ENCODE measurements at places on chromosomes 3 and 15.

DNA sequence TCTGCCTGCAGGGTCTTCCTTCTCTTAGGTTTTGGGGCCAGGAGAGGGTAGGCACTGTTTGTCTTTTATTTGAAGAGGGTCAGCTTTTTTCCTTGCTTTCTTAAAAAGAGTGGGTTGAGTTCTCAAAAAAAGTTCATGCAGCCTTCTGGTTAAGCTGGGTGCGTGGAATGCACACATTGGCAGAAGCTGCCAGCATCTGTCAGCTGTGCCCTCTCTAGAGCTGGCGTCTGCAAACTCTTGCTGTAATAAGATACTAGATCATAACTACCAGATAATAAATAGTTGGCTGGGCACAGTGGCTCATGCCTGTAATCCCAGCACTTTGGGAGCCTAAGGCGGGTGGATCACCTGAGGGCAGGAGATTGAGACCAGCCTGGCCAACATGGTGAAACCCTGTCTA is 373.4 kb downstream of the OCA2 start:
- DNase-seq, result no peak

DNA sequence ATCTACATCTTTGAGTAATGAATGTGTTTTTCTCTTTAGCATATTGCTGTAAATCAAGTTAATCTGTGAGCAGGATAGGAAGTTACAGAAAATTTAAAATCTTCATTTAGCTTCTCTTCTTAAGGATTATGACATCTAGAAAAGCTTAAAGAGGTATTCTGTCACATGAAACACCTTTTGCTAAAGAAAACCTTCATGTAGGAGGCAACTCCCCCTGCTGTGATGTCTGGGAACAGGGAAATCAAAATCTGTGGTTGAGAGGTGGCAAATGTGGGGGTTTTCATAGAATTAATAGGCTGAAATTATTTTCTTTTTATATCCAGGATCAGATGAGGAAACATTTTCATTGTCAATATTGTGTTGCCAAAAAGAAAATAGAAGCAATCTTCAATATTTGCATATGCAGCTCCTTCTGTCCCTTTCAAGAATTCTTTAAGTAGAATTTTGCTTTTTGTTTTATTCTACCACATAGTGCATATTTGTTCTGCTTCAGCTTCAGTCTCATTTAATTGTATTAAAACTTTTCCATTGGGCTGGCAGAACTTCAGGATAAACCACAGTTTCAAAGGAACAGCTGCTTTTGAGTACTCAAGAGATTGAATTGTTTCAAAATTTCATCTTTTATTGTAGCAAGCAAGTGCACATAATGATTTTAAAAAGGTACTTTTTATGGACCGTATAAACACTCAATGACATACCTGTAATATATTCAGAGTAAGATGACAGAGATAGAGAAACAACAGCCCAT is 128.4 kb downstream of the RAP2B start:
- no peak for DNase-seq

DNA sequence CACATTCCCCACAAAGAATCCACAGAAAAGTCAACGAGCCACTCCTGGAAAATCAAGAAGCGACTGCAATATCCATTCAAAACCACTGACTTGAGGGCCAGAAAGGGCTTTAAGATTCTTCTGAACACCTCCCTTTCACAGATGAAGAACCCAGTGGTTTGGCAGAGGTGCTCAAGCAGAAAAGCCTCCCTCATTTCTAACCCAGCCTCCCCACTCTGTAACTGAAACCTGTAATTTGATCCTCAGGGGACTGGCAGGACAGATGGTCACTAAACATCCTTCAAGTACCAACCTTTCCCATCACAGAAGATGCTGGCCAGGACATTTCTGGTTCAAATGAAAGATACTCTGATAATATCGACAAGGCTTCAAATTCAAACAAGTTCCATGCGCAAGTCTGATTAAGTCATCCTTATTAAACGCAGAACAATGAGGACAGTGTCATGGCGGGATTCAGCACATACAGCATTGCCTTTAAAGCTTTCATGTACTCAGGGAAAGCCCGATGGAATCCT is 5.5 kb downstream of the SEMA5B start:
- no peak for DNase-seq

DNA sequence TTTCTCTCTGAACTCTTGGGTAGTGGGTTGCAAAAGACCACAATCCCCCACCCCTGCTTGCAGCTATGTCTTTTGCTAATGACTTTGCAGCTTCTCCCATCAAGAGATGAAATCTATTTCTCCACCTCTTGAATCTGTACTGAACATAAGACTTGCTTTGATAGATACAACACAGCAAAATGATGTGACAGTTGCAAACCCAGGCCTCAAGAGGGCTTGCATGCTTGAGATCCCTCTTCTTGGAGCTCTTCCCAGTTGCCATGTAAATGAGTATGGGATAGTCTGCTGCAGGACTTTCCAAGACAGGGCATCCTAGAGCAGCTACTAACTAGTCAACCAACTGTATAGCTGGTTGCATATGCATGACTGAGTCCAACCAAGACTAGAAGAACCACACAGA is 783.6 kb downstream of the PDCD6IP start:
- no peak for DNase-seq

- DNase-seq, result no peak
These were observed 87.7 kb upstream of the LIMD1 start for GRCh38 chr3:45506751-45507391.

- no peak for DNase-seq
These were observed 38.3 kb downstream of the PXYLP1 start for GRCh38 chr3:141269961-141270360.

GRCh38 chr3:52530918-52531826 is 2.5 kb downstream of the NT5DC2 start:
- DNase-seq, result no peak

DNA sequence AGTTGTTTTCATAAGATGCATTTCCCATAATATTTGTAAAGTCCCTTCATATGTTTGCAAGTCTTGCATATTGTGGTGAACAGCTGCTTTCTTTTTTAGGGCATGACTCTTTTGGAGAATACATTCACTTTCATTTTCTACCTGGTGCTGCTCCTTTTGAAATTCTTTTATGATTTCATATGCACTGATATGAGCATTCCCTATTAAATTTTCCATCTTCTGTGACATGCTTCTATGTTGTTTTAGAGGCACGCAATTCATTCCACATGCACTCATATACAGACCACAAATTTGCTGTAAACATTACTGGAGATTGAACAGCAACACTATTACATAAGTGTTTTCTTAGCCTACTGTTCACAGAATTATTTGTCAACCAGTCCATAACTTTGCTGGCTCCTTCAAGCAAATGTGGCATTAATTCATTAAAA is 92.8 kb upstream of the TNFSF10 start:
- DNase-seq, result no peak

DNA sequence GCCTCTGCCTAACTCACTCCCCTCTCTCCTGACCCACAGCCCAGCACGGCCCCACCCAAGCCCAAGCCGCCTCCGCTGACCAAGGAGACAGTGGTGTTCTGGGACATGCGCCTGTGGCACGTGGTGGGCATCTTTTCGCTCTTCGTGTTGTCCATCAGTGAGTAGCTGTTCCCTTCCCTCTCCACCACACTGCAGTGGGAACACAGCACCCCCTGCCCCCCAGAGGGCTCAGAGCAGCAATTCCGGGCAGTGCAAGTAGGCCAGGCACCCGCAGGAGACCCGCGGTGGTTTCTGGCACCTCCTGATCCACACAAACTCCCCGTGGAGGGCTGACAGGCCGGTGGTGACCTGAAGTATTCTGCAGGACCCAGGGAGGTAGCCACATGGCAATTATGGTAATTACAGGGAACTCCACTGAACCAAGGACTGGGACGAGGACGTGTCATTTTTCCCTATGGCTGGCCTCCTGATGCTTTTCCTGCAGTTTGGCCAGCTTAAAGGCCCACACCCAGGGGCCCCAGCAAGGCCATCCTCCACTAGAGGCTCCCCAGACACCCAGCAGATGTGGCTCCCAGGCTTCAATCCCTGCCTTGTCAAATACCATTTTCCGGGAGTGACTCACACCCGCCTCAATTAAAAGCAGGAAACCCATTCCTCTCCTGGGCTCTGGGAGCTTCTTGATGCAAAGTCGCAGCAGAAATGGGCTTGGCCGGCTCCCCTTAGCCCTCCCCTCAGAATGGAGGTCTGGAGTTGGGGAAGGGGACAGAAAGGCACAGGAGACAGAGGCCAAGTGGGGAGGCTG is 4.8 kb downstream of the TMIE start:
- peak; percentile 44 for DNase-seq

GRCh38 chr3:23776352-23776891 is 29.3 kb upstream of the UBE2E1 start:
- DNase-seq, result peak; percentile 42

DNA sequence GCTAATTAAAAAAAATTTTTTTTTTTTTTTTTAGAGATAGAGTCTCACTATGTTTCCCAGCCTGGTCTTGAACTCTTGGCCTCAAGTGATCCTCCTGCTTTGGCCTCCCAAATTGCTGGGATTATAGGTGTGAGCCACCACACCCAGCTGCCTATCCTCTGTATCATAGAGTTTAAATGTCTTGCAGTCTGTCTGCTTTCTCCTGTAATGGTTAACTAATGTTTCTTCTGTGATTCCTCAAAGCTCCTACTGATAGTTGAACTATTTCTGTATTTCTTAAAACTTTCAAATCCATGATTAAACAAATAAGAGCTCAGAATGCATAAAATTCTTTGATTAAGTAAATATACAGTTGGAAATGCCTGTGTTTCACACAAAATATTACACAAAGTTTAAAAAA is 115.4 kb upstream of the TPM1 start:
- no peak for DNase-seq

- DNase-seq, result no peak
These were observed 818.8 kb upstream of the LMCD1 start for GRCh38 chr3:7682822-7683229.

GRCh38 chr15:69841113-69841828 is 256.4 kb downstream of the TLE3 start:
- no peak for DNase-seq

DNA sequence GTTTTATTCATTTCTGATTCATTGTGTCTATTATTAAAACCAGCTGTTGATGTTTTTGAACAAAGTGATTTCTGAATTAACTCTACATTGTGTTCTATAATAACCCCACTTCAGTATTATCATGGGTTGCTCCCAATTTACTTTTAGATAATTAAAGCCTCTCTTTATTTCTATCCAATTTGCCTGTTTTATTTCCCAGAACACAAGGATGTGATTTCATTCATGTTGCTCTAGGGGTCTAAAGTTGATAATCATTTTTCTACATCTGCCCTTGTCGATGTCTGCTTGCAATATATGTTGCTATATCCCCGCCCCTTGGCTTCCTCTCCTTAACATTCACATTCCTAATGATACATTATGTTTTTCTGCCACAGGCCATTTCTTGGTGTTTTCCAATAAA is 747.3 kb downstream of the CADM2 start:
- no peak for DNase-seq

- DNase-seq, result peak; percentile 22
These were observed 57.2 kb downstream of the NIPA2 start for GRCh38 chr15:22895465-22896190.

DNA sequence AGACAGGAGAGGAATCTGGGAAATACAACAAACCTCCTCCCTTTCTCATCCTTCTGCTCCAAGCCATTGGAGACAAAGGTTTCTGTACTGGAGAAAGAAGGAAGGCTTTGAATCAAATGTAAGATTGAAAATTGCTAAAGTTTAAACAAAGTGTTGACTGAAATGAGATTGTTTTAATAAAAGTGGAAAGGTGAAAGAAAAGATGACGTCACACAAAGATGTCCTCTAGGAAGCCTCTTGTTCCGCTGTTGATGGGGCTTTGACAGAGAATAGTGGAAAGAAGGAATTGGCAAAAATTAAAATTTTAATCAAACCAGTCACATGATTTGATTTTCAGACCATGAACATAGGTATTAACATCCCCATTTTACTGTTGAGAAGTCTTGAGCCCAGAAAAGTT is 967.6 kb downstream of the NAALADL2 start:
- DNase-seq, result no peak

DNA sequence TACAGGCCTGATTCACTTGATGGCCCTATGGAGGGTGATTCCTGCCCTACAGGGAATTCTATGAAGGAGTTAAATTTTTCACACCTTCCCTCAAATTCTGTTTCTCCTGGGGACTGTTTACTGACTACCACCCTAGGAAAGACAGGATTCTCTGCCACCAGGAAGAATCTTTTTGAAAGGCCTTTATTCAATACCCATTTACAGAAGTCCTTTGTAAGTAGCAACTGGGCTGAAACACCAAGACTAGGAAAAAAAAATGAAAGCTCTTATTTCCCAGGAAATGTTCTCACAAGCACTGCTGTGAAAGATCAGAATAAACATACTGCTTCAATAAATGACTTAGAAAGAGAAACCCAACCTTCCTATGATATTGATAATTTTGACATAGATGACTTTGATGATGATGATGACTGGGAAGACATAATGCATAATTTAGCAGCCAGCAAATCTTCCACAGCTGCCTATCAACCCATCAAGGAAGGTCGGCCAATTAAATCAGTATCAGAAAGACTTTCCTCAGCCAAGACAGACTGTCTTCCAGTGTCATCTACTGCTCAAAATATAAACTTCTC is 43.6 kb downstream of the BLM start:
- DNase-seq, result no peak

DNA sequence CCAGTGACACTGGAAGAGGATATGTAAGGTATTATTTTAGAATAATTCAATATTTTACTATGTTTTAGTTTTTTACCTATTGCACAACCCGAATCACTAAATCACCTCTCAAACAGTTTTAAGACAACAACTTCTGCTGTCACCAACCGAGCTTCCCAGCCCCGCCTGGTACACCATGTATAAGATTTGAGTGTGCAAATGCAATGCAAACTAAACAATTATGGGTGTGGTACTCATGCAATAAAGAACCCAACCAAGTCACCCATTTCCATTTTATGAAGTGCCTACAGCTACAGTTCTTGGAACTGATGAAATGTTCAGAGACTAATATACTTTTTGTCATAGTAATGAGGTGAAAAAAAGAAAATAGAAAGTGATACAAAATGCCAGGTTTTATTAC is 256.2 kb downstream of the TAFA4 start:
- no peak for DNase-seq

DNA sequence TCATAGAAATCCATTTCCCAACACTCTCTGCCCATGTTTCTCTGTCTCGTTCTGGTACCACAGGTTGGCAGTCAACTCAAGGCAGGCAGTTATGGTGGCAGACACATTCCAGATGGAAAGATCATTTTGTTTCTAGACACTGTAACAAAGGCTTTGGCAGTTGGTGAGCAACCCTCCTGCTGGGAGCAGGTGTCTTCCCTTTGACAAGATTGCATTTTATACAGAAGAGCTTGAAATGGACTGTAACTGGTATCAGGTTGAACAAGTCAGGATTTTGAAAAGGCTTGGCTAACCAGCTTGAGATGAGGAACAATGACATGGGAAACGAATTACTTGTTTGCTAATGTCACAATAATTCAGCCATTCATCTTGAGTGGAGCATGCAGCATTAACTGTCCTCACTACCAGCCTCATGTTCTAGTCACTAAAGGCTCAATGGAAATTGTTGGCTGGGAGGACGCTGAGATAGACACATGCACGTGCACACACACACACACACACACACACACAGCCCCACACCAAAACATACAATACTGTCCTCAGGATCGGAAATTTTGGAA is 170.0 kb downstream of the SEMA6D start:
- no peak for DNase-seq

GRCh38 chr3:146169891-146170290 is 8.9 kb upstream of the PLOD2 start:
- DNase-seq, result no peak
